ENCODE measurements at places on chromosomes 1 and 21. TPM values are rescaled to one million over a fixed set of nuclear protein-coding genes. Genes with fewer than 3 reads are reported as not detected.
A peak's percentile ranks its signal among the peaks of the same experiment; 100 is the strongest.

DNA sequence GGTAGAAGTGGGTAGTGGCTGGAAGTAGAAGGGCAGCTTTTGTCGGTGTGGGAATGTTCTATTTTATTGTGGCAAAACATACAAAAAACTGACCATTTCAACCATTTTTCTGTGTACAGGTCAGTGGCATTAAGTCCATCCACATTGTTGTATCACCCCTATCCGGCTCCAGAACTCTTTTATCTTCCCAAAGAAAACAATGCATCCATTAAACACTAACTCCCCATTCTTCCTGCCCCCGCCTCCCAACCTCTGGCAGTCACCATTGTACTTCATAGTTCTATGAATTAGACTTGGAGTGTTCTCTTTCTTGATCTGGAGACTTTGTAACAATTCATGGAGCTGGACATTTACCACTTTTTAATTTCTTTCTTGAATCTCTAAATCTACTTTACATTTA, 55.7 kb downstream of the DEGS1 start:
- DNase-seq, result no peak

ITSN1 gene
- 56.2 TPM for polyA plus RNA-seq

GRCh38 chr1:119327450-119328155, 41.0 kb upstream of the HAO2 start:
- DNase-seq, result peak; percentile 89

FOXO6 gene
- polyA plus RNA-seq, result 1.2 TPM

GRCh38 chr1:186208405-186209129, 166.5 kb downstream of the TPR start:
- DNase-seq, result no peak

DNA sequence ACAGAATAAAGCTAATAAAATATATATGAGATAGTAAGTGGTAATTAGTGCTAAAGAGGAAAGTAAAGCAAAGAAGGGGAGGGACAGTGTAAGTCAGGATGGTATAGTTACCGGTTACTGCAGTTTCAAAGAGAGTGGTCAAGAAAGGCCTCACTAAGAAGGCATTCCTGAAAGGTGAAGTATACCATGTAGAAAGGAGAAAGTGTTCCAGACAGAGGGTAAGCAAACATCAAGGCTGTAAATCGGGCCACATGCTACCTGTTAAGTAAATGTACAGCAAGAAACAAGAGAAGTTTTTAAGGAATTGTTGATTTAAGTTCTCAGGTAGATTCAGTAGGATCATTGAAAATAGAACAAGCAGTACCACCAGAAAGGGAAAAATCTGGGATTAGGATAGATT, 9.7 kb downstream of the DESI2 start:
- DNase-seq, result no peak

GRCh38 chr1:179709841-179710329, 33.2 kb upstream of the FAM163A start:
- peak; percentile 31 for DNase-seq

- no peak for DNase-seq
These were observed 17.4 kb upstream of the DPYD start for GRCh38 chr1:97938285-97938642.

- DNase-seq, result no peak
These were observed 11.4 kb downstream of the RPE65 start for GRCh38 chr1:68438310-68438709.

GRCh38 chr1:7712731-7713323, 58.3 kb upstream of the VAMP3 start:
- no peak for DNase-seq

MYOG gene
- polyA plus RNA-seq, result 0.18 TPM

DNA sequence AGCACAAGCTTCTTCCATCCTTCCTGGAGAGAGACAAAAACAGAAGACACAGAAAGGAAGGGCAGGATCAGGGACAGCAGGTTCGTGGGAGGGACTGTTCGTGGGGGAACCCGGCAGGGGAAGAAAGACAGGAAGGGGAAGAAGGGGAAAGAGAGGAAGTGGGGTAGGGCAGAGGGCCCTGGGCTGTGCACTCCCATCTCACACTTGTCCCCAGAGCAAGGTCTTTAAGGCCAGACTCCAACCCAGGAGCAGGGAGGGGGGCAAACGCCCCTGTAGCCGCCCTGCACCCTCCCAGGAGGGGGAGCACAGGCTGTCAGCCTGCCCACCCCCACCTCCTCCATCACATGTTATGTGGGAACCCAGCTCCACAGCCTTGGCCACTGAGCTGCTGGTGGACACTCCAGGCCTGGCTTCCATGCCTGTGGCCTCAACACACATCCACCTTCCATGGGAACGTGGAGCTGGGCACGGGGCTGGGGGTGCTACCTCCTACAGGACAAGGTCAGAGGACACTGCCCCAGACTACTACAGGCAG, 9.3 kb downstream of the SLC19A1 start:
- no peak for DNase-seq

DNA sequence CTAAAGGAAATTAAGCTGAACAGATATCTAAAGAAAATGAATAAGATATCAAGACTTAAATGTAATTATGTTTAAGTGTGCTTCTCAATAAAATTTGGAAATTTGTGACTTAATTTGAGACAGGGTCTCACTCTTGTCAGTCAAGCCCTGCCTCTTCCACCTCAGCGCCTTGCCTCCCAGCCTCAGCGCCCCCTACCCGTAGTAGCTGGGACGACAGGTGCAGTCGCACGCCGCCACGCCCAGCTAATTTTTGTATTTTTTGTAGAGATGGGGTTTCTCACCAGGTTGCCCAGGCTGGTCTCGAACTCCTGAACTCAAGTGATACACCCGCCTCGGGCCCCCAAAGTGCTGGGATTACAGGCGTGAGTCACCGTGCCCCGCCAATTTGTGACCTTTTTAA, 117.0 kb downstream of the CLEC20A start:
- no peak for DNase-seq

- DNase-seq, result peak; percentile 18
These were observed 253.2 kb downstream of the CRB1 start for GRCh38 chr1:197521118-197521739.

LAMC1 gene
- 297 TPM for polyA plus RNA-seq

DNA sequence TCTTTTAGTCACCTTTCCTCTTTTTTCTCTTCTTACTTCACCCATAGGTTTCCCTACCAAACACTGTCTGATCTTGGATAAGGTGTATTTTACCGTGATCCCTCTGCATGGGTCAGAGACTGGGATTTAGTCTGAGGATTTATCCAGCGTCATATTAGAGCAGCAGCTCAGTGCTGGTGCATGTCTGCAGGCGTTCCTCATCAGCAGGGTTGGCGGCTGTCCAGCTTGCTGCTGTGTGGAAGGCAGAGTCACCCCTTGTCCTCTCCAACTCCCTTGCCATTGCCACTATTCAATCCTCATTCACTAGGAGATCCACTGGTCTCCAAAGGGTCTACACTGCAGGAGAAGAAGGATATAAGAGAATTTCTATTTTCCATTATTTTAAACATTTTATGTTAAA, 7.3 kb upstream of the FAM78B start:
- DNase-seq, result no peak

GRCh38 chr1:229507502-229507901, 639 bp downstream of the NUP133 start:
- no peak for DNase-seq

- DNase-seq, result no peak
These were observed 12.3 kb upstream of the OTUD3 start for GRCh38 chr1:19869929-19870328.

CDCP2 gene
- polyA plus RNA-seq, result 0.08 TPM

GRCh38 chr21:42254651-42255601, 36.0 kb downstream of the ABCG1 start:
- no peak for DNase-seq

KIF21B gene
- polyA plus RNA-seq, result 2.7 TPM

GRCh38 chr1:201891451-201892045, 2.9 kb downstream of the SHISA4 start:
- DNase-seq, result no peak

DNA sequence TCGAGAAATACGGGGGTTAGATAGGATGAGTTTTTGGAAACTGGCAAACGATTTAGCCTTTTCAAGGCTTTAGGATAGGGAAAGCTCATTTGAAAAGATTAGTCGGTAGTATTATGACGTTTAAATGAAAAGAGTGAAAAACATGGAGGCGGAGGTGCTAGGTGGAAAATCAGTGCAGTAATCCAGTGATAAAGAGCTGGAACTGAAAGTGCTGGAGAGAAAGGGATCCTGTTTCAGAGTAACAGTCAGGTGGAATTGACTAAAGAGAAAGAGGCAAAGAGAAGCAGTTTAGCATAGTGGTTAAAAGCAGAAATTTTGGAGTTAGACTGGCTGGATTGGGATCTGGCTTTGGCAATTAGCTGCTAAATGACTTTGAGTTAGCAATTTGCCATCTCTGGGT, 945 bp downstream of the WDR3 start:
- DNase-seq, result peak; percentile 10

SPRR1A gene
- not detected for polyA plus RNA-seq

- no peak for DNase-seq
These were observed 4.8 kb upstream of the WNT9A start for GRCh38 chr1:227952374-227953021.

- DNase-seq, result no peak
These were observed 898 bp upstream of the PTGS2 start for GRCh38 chr1:186681121-186681520.

DNA sequence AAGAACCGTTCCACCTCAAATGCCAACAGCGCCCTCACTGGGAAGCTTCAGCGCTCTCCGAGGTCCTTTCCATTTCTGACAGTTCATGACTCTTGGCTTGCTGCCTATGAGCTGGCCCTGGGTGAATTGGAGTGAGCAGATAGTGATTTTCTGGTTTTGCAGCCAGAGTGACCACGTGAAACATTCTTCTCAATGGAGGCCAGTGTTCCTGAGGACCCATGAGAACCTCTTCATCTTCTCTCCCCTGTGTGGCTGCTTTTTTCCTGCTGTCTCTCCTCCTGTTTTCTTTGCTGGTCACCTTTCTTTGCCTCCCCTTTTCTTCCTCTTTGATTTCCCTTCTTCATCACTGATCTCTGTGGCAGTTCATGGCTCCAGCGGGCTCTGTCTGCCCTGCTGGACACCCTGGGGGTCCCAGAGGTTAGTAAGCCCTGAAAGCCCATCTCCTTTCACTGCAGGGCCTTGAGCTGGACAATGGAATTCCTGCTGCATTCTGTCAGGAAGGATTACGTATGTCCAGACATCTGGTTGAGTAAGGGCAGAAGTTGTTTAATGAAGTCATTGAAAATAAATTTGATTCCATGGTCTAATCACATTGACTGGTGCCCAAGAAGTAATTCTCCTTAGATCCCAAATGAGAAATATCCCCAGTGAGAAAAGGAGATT, 29.9 kb downstream of the VASH2 start:
- no peak for DNase-seq

DNA sequence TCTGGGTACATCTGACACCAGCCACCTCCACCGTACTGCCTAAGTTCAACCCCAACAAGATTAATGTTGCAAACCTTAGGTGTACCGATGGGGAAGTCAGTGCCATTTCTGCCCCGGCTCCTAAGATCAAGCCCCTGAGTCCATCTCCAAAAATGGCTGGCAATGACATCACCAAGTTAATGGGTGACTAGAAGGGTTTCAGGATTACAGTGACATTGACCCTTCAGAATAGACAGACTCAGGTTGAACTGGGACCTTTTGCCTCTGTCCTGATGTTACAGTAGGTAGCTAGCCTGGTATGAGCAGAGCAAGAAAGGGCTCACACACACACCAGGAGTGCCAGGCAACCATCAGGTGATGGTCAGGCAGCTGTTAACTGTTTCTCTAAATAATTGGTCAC, 21.7 kb upstream of the ZMYM6 start:
- DNase-seq, result no peak

NBPF4 gene
- polyA plus RNA-seq, result not detected

FUCA1 gene
- 41.7 TPM for polyA plus RNA-seq

DNA sequence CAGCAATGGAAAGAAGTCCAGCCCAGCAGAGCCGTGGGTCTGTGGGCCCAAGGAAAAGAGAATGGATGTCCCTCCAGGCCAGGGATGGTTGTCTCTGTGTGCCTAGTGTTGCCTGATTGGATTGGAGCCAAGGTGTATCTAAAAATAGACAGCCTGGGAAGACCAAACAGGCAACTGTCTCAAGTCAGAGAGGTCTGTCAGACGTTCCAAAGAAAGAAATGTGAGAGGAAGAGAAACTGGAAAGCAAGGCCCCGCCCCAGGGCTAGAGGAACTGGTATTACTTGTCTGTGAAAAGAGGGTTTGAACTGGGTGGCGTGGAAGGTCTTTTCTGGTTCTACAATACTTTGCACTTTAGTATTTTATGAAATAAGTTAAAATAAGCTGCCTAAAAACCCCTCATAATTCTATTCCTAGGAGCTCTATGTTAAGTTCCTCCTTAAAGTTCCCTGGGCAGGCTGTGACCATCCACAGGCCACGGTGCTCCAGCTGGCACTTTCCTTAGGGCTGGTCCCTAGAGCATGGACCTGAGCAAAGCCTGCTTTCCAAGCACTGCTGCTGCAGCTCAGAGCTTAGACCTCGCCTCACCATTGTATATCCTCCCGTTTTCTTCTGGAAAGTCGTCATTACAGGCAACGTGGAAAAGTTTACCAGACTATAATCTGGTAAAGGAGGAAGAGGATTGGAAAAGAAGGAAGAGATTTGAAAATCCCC, 151.6 kb downstream of the DISC1 start:
- no peak for DNase-seq

VWA5B1 gene
- 2.5 TPM for polyA plus RNA-seq

- no peak for DNase-seq
These were observed 57.8 kb downstream of the RHOU start for GRCh38 chr1:228793032-228793431.

DNA sequence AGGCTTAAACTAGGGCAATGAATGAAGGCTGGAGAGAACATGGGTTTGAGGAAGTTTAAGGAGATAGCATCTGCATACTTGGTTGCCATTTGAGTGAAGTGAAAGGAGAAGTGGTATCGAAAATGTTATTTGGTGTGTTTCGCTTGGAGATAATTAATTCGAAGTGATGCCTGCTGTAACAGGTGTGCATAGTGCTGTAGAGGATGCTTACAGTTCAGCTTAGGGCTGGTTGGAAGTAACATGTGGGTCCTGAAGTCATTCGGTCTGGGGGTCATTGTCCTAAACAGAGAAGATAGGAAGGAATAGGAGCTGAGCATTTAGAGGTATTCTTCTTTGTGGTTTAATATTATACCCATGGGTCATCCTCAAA, 301 bp upstream of the NUDT17 start:
- DNase-seq, result no peak

CLIC6 gene
- 2.3 TPM for polyA plus RNA-seq

GRCh38 chr1:86466109-86466844, 2.5 kb upstream of the CLCA1 start:
- no peak for DNase-seq

FBLIM1 gene
- polyA plus RNA-seq, result 49.5 TPM

SAMD13 gene
- 6.6 TPM for polyA plus RNA-seq

- DNase-seq, result no peak
These were observed 17.6 kb downstream of the RIT1 start for GRCh38 chr1:155893389-155894142.

Measured in left kidney (tissue), 8 donors.